ENCODE measurements at places on chromosomes 5 and 9.

GRCh38 chr9:137479892-137480685 lies 21.0 kb upstream of the NSMF start:
- no peak for DNase-seq

- no peak for DNase-seq
These were observed 112.6 kb upstream of the NFIL3 start for GRCh38 chr9:91536211-91536691.

- DNase-seq: no peak
These were observed 24.6 kb downstream of the TTF1 start for GRCh38 chr9:132381966-132382541.

GRCh38 chr9:123914517-123915196 lies 15.3 kb downstream of the DENND1A start:
- no peak for DNase-seq

DNA sequence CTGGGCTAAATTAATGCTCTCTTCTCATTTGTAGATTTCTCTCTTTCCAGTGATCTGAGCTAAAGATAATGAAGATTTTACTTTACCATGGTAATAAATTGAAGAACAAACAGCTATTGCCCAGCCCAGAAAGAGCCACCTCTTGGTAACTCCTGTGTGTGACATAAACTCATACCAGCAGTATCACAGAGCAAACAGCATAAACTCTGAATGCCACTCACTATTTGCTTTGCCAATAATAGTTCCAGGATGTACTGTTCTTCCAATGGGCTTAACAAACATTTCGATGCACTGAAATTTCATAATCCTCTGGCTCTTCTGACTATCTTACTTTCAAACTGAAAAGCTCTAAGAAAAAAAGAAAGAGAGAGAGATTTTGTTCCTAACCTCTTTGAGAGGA lies 69.8 kb upstream of the RASEF start:
- DNase-seq: no peak

- no peak for DNase-seq
These were observed 418.5 kb upstream of the MEF2C start for GRCh38 chr5:89301321-89302025.

- DNase-seq: no peak
These were observed 116.6 kb upstream of the ANKH start for GRCh38 chr5:14988223-14988622.

- DNase-seq: no peak
These were observed 22.8 kb upstream of the COL27A1 start for GRCh38 chr9:114132550-114132918.

DNA sequence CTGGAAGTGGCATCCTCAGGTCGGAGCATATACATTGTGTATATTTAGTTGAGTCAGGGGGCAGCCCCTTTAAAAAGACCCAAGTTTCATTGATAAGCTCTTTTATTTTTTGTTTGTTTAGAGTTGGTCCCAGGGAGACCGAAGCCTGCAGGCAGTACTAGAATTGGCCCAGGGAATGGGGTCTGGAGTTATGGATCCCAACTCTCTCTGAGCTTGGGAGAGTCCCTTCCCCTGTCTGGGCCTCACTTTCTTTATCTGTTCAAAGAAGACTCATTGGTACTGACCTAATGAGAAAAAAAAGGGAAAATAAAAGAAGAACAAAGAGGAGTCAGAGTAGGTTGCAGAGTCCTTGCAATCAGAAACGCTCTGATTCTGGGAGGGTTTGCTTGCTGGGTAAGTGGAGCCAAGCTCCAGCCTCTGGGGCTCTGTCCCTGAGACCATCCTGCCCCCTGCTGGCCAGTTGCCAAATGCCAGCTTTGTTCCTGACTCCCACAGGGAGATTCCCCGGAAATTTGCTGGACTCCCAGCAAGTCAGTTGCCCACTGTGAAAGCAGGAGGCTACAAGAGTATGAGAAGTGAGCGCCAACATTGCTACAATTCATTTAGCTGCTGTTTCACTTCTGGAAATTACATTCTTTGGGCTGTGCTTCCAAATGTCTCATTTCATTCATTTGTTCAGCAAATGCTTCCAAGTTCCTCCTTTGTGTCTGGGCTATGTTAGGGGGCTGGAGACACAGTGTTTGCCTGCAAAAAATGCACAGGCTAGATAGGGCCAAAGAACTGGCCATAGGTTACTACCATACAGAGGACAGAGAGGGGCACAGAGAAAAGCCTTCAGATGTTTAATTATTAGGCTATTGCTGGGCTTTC lies 156.2 kb downstream of the MELK start:
- no peak for DNase-seq

- no peak for DNase-seq
These were observed 174.0 kb downstream of the HMHB1 start for GRCh38 chr5:143985832-143986515.

DNA sequence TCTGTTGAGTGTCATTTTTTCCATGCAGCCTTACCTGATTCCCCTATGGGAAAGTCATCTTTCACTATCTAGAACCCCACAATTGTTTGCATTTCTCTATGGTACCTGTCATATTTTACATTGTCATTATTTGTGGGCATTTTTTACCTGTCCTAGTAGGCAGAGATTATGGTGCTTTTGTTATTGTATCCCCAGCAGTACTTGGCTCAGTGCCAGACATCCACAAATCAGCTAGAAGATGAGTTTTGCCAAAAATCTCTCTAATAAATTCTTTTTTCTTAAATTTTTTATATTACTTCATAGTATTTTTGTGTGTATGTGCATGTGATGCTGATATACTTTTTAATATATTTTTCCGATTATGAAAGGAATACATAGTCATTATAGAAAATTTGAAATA lies 13.2 kb downstream of the GARNL3 start:
- no peak for DNase-seq

DNA sequence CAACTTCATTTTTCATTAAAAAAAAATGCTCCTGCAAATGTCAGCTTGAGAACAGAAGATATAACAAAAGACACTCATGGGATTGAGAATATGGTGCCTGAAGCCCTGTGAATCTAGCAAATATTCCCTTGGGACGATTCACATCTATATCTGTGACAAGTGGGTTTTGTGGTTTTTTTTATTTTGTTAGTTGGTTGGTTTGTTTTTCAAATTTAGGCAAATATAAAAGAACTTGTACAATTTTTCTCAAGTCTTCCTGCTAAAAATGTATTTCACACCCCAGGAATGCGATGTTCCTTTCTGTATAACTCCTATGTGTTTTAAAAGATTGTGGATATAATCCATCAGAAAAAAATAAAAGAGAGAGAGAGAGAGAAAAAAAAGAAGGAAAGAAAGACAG lies 1061.8 kb upstream of the ARRDC3 start:
- no peak for DNase-seq

- DNase-seq: no peak
These were observed 423 bp upstream of the NUP214 start for GRCh38 chr9:131125038-131125287.

DNA sequence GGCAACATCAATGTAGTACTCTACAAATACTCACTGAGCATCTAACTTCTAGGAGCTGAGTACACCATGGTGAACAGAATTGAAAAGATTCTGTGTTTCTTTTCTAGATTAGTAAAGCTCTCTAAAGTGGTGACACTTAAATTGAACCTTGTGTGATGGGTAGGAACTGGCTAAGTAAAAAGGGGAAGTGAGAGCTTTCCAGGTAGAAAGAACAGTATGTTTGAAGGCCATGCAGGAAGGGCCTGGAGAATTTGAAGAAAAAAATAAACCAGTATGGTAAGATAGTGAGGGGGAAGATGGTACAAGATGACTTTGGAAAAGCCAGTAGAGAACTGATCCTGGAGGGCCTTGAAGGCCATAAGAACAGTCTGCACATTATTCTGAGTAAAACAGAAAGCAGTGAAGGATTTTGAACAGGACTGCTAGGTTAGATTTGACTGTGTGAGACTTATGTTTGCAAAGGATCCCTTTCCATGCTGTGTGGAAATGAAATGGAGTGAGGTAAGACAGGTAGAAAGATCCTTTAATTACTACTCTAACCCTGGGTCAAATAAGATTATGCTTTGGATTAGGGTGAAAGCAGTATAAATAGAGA lies 46.7 kb upstream of the UBQLN1 start:
- no peak for DNase-seq

DNA sequence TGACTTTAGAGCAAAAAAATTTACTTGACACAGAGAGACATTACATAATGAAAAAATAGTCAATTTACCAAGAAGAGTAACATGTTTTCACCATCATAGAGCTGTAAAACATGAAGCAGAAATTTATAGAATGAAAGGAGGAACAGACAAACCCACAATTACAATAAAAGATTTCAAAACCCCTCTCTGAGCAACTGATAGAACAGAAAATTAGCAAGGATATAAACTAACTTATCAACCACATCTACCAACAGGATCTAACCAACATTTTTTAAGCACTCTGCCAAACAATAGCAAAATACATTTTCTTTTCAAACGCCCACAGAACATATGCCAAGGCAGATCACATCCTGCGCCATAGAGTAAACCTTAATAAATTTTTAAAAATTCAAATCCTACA lies 17.9 kb downstream of the SLCO4C1 start:
- DNase-seq: no peak

DNA sequence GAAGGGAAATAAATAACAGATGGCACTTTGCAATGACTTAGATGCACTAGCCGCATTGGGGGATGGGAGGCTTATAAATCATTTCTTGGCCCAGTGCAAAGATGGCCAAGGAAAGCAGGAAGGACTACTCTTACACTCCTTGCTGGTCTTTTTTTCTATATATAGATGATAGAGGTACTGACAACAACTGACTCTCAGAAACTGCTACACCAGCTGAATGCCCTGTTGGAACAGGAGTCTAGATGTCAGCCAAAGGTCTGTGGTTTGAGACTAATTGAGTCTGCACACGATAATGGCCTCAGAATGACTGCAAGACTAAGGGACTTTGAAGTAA lies 1.7 kb downstream of the CCNG1 start:
- no peak for DNase-seq

DNA sequence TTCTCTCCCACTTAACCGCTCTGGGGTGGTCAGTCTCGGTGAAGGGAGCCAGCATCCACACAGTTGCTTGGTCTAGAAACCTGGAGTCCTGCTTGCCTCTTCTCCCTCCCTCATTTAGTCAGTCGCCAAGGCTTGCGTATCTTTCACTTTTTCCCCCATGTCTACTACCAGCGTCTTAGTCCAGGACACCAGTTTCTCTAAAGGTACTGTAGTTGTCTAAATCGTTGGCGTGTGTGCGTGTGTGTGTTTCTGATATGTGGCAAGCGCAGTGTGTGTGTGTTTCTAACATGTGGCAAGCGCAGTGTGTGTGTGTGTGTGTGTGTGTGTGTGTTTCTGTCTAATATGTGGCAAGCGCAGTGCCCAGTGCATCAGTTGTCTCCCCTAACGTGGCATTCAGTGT lies 641 bp downstream of the ATP6V1G1 start:
- DNase-seq: no peak

Data from occipital lobe (tissue), 3 donors.